ENCODE measurements at places on chromosomes 12 and 14.

GRCh38 chr14:75479770-75480600 is 42.3 kb upstream of the BATF start:
- no peak for DNase-seq

DNA sequence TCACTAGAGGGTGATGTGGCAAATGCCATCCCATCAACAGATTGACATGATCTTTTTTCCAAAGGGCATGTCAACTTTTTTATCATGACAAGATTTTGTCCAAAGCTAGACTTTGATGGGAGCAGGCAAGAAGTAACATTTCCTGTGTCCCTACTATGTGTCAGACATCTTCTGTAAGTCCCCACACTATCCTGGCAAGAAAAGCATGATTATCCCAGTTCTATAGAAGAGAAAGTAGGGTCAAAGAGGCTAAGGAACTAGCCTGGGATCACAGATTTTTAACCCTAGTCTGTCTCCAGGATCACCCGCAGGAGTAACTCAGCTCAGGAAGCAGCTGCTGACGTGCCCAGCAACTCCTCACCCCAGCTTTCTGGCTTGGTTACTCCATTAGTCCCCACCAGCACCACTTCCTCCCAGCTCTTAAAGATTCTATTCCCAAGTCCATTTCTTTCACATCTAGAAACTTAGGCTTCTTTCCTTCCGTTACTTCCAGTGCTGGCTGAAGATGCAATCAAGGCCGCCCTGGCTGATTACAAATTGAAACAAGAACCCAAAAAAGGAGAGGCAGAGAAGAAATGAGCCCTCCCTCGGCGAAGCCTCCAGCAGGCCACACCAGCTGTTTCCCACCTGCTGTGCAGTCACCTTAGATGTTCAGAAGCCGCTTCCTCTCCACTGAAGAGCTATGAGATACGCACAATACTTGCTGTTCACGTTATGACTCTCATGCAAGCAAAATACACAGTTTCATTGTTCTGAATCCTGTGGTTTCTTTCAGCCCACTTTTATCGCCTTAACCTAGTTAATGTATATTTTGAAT is 6.2 kb downstream of the ISCU start:
- DNase-seq: peak; percentile 52

DNA sequence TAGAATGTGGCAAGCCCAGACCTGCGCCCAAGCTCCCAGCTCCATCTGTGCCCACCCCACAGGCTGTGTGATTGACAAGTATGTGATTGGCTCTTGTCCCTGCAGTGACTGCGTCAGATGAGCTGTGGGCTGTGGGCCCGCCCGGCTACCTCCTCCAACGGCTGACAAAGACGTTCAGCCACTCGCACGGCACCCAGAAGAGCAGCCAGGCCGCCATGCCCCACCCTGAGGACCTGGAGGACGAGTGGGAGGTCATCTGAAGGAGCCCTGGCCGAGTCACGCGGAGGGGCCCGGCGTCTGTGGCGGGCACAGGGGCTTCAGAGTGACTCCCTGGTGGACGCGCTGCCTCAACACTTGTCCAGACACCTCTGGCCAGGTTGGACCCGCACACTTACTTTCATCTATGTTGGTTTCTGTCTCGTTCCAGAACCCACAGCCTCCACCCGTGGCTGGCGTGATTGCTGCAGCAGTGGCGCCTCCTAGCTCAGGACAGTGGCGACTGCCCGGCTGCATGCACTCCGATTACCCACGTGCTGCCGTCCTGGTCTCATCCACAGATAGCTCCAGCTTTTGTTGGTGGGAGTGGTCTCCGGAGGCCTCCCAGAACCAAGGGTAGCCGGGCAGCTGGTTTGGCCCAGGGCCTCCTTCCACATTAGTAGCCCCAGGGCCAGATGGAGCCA is 11.4 kb downstream of the ANKRD9 start:
- DNase-seq: no peak

DNA sequence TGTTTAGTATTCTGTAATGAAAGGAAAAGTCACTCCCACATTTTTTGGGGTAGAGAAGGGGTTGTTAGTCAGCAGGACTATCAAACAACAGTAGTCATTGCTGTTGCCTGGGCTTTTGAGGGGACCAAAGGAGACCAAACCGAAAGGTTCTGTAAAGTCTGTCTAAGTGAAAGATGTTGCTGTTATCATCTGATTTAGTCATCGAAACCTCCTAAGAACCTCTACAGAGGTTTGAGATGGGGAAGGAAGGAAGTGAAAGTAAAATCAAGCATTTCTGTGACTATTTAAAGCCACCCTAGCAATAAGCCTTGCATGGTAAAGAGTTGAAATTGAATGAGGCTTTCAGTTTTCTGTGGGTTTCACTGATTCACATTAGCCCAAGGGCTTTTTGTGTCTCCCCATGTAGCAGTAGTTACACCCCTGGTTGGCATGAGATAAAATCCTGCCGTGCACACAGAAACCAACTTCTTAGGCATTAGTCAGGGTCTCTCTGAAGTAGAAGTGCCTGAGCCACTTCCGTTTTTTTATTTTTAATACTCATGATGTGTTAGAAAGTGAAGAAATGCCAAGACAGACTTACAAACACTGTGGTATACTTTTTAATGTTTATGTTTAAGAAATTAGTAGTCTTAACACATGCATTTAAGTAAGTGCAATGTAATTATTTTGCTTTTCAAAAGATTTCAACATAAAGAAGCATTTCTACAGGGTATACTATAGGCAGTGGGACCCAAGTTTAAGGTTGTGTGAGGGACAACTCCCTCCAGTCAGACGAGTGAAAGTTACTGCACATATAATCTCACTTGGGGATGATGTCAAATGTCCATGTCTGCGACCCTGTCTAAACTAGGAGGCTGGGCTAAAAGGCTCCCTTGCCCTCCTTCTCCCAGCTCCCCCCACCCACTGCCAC is 50.4 kb downstream of the DYRK2 start:
- DNase-seq: peak; percentile 27

GRCh38 chr14:21255385-21256101 is 13.7 kb downstream of the HNRNPC start:
- DNase-seq: no peak
